ENCODE measurements at places on chromosomes 5 and 9.

- DNase-seq: no peak
These were observed 346.9 kb downstream of the GADD45G start for GRCh38 chr9:89951675-89952074.

- DNase-seq: no peak
These were observed 180.7 kb downstream of the KDM4C start for GRCh38 chr9:6938447-6938846.

GRCh38 chr5:16913187-16914107 lies 22.6 kb downstream of the MYO10 start:
- peak; percentile 5 for DNase-seq

GRCh38 chr5:176400382-176401156 lies 12.0 kb downstream of the HIGD2A start:
- DNase-seq: no peak

DNA sequence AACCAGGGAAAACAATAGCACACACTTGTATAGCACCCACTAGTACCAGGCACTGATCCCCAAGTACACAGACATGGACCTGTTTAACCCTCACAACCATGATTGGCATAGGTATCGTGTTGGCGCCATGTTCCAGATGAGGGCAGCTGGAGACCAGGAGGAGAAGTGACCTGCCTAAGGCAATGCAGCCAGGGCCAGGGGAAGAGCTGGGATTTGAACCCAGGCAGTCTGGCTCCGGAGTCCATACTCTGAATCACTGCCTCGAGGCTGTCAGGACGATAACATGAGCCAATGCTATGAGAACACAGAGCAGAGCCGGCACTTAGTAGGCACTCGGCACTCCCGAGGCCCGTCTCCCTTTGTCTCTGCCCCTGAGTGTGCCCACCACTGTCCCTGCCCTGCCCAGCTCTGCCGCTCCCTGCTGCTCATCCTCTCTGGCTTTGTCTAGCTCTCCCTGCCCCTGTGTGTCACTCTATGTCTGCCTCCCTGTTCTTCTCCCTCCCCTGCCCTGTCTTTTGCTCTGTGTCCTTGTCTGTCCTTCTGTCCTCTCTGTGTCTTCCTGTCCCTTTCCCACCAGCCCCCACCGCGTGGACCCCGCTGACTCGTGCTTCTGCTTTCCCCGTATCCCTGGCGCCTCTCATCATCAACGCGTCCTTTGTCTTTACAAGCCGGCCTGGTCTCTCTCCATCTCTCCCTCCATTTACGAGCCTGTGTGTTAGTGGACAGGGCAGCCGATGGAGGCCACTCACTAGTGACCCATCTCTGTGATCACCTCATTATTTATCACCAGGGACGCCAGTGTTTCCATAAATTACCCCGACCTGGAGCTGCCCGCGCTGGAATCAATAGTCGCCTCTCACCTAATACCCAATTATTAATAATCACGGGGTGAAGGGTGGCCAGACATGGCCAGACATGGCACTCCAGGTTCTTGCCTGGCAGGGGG lies 99.4 kb upstream of the MVB12B start:
- no peak for DNase-seq

- DNase-seq: no peak
These were observed 63.0 kb downstream of the PTTG1 start for GRCh38 chr5:160484678-160485077.

DNA sequence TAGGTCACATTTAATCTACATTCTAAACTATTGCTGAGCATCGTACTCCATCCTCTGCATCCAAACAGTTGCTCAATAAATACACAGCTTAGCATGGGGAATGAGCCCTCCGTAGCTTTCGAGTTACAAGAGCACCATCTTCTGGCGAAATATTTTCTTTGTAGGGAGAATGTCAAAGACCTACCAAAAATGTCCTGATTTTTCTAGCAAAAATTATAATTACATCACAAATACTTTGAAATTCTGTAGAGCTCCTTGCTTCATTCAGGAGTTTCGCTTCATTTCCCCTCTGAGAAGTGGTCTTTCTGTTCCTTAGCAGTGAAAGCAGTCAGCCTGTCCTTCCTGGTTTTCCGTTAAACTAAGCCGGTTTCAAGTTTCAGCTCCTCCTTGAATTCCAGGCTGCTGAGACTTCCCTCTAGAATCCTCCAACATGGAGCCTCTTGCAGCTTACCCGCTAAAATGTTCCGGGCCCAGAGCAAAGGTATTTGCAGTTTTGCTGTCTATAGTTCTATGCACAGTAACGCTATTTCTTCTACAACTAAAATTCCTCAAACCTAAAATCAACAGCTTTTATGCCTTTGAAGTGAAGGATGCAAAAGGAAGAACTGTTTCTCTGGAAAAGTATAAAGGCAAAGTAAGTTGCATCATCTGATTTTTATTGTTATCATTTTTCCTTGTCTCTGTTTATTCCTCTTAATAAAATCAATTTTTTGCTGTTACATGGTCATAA lies at the start of gene GPX8:
TSS of gene GPX8 (plus strand) at position 409 of the 730 bp plus-strand sequence. CDS start at position 431, 22 bp downstream.
- no peak for DNase-seq

DNA sequence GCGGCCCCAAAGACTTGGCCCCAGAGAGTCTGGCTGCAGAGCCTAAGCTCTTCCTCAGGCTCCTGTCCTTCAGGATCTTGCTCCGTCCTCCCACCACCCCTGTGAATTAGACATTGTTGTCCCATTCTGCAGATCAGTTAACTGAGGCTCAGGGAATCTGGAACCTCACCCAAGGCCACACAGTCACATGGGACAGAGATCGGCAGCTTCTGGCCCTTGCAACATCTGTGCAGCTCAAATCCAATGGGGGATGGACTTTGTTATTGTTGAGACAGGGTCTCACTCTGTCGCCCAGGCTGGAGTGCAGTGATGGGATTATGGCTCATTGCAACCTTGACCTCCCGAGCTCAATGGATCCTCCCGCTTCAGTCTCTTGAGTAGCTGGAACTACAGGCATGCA lies 23.9 kb upstream of the LAMC3 start:
- DNase-seq: no peak

Measured in T-helper 2 cell treated with Interferon-gamma antibody and Interleukin-4, amounts not matched to agents 5 μg/mL and 100 μg/mL, for 36 hours (primary cell).